CD4-positive, alpha-beta T cell treated with Interleukin-12 subunit alpha and Interleukin-12 subunit beta, for 1 hour (primary cell): ENCODE measurements at places on chromosomes 5 and 9.

GRCh38 chr9:70466976-70467561 is 52.6 kb upstream of the KLF9 start:
- no peak for DNase-seq

DNA sequence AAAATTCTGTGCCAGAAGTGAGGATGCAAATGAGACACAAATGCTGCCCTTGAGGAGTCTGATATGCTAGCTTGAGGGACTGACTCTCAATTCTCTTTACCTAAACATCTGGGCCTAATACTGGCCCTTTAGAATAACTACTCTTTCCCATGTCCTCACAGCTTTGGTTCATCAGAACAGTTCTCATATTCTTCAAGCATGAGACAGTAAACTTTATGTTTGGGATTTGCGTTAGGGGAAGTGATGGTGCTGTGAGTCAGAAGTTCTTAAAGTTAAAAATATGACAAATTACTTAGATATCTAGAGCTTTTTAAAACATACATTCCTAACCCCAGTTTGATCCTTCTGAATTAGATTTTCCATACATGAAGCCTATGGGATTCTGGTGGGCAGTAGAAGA is 665.0 kb upstream of the RGMB start:
- no peak for DNase-seq

DNA sequence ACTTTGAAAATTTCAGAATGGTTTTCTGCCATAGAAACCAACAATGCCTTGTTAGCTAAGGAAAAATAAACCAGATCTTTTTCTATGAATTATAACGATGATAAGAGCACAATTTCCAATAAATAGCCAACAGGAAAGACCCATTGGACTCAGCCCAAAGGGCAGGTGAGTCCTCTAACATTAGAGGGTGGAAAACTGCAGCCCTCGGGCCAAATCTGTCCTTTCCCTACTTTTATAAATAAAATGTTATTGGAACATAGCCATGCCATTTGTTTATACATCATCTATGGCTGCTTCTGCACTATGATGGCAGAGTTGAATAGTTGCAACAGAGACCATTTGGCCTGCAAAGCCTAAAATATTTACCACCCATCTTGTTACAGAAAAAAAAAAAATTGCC is 296.1 kb downstream of the FBXL7 start:
- no peak for DNase-seq

GRCh38 chr5:128155776-128156175 is 72.2 kb downstream of the SLC12A2 start:
- no peak for DNase-seq

DNA sequence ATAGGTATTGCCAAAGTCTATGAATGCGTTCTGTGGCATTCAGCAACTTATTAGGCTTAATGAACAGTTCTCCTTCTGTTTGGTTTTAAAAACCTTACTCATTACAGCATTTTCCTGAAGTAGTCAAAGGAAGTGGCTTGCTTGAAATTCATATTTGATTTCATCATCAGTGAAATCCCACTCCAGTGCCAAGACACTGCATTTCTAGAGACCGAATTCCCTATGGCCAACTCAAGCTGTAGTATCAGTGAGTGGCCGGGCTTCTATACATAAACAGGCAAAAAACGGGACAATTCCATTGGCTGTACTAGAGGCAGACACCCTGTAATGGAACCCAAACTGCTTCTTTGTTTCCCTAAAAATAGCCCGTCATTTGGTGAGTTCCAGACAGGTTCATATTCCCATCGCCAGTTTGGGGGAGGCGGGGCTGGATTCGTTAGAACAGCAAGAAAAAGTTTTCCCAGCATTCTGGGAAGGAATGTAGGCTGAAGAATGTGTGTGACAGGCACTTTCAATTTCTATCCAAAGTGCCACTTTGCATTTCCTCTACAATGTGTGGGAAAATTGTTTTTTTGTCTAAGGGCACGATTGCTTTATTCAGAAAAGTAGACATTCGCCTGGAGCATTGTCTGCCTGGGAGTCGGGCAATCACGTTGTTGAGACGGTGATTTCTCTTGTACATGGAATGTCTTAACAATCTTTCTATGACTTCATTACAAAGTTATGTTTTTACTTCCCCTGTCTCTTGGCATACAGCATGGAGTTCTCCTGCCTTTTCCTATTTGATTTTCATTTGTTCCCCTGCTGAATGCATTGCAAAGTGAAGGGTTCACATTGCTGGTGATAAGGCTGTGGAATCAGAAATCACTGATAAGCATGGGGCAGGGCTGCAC is 141.8 kb upstream of the MAST4 start:
- DNase-seq: no peak

GRCh38 chr9:107883496-107884124 is 394.0 kb upstream of the KLF4 start:
- no peak for DNase-seq

- DNase-seq: no peak
Measured at GRCh38 chr5:142046191-142046590, 33.4 kb upstream of the GNPDA1 start.

DNA sequence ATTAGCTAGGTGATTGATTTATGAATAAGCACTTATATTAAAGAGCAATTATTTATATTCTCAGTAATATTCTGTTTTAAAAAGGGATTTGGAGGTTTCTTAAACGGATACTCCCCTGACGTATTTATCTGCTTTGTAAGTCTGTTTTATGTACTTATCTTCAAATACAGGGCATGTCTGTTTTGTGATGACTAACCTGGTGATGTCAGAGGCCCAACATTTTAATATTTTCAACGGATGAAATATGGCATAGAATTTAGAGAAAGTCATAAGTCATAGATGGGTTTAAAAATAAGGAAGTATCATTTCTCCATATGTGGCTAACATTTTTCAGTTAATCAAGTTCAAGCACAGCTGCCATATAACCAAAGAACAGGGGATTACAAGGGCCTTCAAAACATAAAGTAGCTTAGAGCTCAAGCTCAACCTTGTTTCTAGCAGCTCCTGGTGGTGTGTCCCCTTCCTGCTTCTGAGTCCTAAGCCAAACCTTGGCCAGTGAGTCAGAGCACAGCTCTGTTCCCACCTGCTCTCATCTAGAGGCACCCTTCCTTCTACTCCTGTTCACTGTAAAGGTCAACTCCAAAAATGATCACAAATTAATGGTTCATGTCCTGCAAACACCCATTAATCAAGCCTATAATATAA is 131.4 kb downstream of the OXCT1 start:
- DNase-seq: no peak

- DNase-seq: no peak
Measured at GRCh38 chr9:97737429-97737828, 40.3 kb upstream of the XPA start.

- DNase-seq: no peak
Measured at GRCh38 chr5:108206707-108207106, 175.2 kb downstream of the FBXL17 start.

DNA sequence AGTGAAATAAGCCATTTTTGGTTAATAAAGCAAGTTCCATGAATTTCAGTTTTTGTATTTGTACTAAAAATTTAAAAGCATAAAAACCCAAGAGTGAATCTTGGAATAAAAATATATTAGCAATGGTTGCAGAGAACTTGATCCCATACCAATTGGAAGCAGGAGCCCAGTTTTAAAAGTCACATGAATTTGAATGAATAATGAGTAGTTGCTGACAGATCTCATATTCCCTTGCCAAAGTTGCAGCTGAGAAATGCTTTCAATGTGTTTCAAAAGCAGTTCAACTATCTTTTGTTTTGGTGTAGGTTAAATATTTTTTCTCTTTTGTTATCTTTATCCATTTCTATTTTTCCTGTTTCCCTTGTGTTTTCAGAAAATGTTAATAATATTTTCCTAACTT is 818.6 kb downstream of the CDH18 start:
- no peak for DNase-seq

DNA sequence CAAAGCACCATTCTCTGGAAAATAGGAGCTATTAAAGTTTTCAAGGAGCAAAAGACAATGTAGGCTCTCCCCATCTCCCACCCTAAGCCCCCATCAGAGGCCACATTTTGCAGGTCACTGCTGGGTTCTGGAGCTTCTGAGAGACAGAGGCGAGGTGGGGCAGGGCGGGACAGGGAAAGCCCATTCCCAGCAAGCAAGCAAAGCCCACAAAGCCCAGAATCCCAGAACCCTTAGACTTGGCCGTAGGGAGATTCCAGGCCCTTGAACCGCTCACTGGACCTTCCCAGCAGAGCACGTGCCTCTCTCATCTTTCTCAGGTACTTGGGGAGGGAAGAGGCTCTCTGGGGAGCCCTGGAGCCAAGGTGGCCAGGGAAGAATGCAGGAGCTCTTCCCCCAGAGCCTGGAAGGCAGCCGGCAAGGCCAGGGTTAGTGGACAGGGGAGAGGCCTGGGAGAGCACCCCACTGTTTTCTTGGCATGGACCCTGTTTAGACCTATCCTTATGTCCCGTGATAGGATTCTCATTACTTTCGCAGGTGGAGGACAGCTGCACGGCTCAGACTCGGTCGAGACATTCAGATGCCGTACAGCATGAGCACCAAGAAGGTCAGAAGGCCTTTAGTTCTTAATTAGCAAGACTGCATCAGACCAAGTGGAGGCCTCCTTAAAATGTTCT is 52.4 kb downstream of the ZNF354C start:
- DNase-seq: no peak

GRCh38 chr5:88951457-88951856 is 68.5 kb upstream of the MEF2C start:
- DNase-seq: no peak

- no peak for DNase-seq
Measured at GRCh38 chr5:142883025-142883424, 112.8 kb downstream of the ARHGAP26 start.

DNA sequence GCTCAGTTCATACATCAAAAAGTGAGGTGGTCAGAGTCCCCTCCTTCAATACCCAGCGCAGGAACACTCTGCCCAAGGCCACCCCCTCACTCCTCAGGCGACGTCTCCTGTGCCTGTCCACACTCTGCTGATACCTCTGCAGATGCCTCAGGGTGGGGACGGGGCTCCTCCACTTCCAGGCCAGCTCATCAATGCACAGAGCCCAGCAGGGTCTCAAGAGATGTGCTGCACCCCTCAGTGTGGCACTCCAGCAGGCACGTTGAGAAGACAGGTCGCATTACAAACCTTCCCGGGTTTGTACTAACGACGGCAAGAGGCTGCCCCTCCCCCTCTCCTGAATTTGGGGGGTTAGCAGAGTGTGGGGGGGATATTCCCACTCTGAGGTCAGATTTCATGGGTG is 128.5 kb downstream of the ZNF354C start:
- no peak for DNase-seq

- DNase-seq: no peak
Measured at GRCh38 chr5:45533663-45534062, 162.5 kb downstream of the HCN1 start.

GRCh38 chr5:66198837-66199236 is 54.7 kb downstream of the SREK1 start:
- DNase-seq: no peak

GRCh38 chr5:95841914-95842812 is 19.6 kb upstream of the GLRX start:
- no peak for DNase-seq

- no peak for DNase-seq
Measured at GRCh38 chr9:120942186-120943001, 15.8 kb upstream of the TRAF1 start.

- DNase-seq: no peak
Measured at GRCh38 chr5:55817030-55817429, 34.1 kb upstream of the IL31RA start.

DNA sequence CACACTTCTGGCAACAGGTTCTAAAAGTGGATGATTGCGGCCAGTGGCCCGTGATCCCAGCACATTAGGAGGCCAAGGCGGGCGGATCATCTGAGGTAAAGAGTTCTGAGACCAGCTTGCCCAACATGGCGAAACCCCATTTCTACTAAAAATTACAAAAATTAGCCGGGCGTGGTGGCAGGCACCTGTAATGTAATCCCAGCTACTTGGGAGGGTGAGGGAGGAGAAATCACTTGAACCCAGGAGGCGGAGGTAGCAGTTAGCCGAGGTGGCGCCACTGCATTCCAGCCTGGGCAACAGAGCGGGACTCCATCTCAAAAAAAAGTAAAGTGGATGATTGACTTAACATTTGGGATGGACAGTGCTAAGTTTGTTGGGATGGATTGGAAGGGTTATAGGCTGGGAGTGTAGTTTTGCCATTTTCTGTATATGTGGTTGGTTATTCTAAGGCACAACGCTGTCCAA is 3.4 kb downstream of the MATR3 start:
- no peak for DNase-seq

DNA sequence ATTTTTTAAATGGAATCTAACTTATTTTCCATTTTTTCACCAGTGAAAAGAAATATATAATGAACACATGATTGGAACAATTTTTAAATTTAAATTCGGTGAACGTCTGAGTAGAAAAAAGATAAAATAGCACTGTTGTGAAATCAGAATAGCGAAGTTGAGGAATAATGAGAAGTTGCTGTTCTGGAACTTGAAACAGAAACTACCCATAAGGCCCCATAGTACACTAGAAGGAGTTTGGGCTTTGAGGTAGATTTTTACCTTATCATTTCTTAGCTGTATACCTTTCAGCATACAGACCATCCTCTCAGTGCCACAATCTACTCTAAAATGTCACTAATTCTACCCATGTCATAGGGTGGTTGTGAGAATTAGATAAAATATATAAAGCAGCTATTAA is 35.1 kb downstream of the TDRD7 start:
- DNase-seq: no peak

DNA sequence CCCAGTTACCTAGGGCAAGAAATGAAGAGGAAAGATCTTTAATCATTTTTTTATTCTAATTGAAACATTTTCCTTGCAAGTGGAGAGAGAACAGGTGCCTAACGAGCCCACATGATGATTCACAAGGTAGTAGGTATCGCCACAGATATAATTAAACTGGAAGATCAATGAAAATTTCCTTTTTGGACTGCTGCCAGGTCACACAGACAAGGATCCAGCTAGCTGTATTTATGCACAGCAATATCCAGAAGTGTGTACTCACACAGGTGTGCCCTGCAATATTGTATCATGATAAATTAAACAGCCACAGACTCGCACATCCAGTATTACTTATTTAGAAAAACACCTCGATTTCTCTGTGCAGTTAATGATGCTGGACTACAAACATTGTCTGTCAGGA is 294.0 kb upstream of the SMARCA2 start:
- DNase-seq: no peak

DNA sequence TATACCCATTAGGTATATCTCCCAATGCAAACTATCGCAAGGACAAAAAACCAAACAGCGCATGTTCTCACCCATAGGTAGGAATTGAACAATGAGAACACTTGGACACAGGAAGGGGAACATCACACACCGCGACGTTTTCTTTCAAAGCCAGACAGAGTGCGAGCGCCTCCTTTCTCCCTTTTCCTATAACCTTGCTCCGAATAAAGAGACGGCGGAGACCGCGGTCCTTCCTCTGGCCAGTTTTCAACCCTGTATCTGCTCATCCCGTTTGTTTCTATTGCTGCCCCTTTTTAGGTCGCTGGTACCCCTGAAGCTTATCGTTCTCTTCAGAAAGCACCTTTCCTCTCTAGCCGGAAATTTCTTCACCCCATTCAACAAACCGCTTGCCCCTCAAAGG is 1.3 kb downstream of the LVRN start:
- DNase-seq: no peak
